M059J (cell line): ENCODE measurements at places on chromosomes 16 and 17. TPM values are rescaled to one million over a fixed set of nuclear protein-coding genes. Genes with fewer than 3 reads are reported as not detected.

DNA sequence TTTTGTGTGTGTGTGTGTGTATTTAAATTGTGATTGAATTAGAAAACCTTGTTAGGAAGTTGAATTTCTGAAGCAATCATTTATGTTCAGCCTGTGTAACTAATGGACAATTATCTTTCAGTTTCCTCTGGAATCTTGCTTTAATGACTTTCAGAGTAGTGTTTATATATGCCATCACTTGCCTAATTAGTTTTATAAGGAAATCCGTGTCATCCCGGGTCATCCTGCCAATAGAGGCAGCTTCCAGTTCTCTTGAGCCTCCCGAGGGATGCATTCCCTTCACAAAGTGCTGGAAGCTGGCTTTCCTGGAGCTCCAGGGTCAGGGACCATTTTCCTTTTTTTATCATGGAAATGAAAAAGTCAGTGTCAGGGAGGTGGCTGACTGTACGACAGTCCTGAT is 42.9 kb downstream of the PRKCA start:
- peak; percentile 30 for DNase-seq

- no peak for DNase-seq
Observed at GRCh38 chr17:29294580-29294900, 592 bp upstream of the NUFIP2 start.

The PRAC2 gene
- total RNA-seq, result not detected in 2 replicates

GRCh38 chr17:14302091-14302430 is 1.2 kb downstream of the HS3ST3B1 start:
- peak; percentile 52 for DNase-seq

The LCMT1 gene
- total RNA-seq, result 51.1 and 89.0 TPM in 2 replicates

DNA sequence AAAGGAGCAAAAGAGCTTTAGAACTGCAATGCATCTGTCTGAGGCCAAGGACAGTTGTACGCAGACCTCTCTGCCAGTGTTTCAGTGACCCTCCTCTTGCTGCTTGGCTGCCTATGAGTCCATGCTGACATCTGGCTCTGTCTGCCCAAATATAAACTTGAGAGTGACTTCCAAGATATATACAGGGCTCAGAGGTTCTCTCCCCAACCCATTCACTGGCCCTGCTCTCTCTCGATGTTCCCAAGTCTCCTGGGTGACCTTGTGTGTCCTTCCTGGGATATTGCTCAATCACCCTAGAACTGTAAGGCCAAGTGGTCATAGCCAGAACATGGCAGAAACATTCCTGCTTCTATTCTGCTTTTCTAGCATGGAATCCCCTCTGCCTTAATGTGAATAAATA is 716.3 kb downstream of the WWOX start:
- DNase-seq, result no peak

The STX1B gene
- 0.20 and 0.37 TPM in 2 replicates for total RNA-seq

The CCL16 gene
- total RNA-seq, result not detected in 2 replicates

The SPIRE2 gene
- 1.1 and 2.3 TPM in 2 replicates for total RNA-seq

The FOXL1 gene
- 4.1 and 4.2 TPM in 2 replicates for total RNA-seq

- DNase-seq, result no peak
Observed at GRCh38 chr16:50088302-50088701, 22.5 kb downstream of the HEATR3 start.

DNA sequence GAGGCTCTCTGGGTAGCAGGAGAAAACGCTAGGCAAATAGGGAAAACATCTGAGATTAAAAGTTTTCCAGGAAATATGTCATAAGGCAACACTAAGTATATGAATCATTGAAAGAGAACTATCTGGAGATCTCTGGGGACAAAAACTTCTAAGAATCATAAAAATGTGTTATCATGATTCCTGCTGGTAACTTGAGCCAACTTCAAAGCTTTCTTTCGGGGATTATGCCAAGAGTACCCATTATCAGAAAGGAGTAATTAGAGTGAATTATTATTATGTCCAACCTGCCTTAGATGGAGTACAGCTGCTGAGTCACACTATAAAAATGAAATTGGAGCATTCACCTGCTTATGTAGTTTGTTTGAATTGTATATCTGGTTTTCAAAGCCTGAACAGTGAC is 488.5 kb upstream of the SOX9 start:
- DNase-seq, result peak; percentile 90

- DNase-seq, result peak; percentile 69
Observed at GRCh38 chr17:8300627-8301242, 5.5 kb upstream of the SLC25A35 start.

DNA sequence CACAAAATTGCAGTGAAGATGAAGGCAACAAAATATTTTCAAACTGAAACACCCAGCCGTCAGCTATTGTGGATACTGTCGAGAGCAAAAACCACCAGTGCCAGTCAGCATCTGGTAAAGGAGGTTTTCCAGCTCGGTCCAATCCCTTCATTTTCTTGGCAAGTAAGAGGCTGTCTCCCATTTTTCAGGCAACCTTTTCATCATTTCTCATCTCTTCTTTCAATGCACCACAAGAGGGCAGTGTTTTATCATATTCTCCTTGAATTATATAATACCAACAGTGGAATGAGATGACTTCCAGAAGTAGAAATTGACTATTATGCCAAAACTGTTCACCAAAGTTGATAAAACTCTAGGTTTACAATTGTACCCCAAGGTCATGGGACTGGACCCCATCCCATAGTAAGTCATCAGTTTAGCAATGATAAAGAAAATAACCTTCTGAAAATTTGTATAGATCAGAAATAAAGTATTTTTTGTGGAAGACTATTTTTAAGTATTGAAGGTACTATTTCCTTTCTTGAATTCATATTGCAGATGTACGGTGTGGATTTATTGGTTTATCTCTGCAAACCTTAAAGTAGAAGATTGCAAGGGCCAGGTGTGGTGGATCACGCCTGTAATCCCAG is 16.8 kb downstream of the NQO1 start:
- DNase-seq, result peak; percentile 79

The FNDC8 gene
- total RNA-seq, result not detected in 2 replicates

- DNase-seq, result no peak
Observed at GRCh38 chr17:63978272-63979200, 5.8 kb upstream of the SCN4A start.

DNA sequence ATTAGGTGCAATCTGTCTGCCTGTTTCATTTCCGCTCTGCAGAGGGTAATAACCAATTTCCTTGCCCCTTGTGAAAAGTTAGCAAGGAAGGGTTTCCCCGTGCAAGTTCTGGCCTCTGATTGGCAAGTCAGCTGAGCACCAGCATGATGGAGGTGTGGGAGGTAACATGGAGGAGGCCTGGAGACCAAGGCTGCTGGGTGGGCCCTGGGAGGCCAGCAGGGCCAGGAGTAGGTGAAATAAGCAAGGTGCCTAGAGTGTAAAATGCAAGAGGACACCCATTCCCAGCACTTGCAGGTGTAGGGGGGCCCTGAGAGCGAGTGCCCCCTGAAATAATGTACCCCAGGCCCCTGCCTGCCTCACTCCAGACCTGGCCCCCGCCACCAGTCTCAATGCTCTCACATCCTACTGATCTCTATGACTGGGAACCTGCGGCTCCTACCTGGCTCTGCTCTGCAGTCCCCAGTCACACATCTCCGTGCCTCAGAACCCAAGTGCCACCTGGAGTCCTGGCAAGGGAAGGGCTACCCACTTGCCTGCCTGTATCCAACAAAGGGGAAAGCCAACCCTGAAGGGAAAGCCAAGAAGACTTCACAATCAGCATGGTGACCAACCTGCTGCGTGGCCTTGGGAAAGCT is 116.2 kb downstream of the C16orf78 start:
- no peak for DNase-seq

The RUNDC3A gene
- total RNA-seq, result 0.12 TPM in 1 of 2 replicates, not detected in the other

The ARHGAP23 gene
- total RNA-seq, result 8.5 and 32.0 TPM in 2 replicates

DNA sequence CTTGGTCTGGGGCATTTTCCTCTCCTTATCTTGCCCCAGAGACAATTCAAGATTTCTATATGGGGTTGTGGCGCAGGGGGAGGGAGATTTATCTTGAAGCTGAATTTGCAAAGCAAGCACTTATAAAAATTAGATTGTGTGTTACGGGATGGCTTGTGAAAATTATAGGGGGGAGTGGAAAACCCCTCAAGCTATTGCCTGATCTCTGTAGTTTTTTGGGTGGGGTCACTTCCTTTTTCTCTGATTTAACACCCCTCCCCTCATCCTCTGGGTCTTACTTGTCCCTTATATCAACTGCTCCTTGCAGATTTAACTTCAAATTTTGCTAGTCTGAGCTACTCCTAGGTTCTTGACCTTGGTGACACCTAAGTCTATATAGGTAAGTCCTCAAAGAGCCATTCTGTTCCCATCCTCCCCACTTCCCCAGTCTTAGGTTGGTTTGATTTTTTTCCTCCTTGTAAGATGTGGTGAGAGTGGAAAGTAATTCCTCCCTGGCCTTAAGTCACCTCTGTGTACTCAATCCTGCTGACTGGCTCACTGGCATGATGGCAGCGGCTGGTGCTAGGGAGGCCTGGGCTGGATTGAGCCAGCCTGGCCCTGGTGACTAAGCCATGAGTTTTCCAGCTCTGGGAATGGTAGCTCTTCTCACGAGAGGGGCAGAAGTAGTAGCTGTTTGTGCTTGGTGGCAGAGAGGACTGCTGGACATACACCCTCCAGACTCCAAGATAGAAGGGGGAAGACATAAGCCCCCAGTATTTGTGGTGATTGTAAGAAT is 2.3 kb downstream of the ARL4D start:
- DNase-seq, result peak; percentile 97

DNA sequence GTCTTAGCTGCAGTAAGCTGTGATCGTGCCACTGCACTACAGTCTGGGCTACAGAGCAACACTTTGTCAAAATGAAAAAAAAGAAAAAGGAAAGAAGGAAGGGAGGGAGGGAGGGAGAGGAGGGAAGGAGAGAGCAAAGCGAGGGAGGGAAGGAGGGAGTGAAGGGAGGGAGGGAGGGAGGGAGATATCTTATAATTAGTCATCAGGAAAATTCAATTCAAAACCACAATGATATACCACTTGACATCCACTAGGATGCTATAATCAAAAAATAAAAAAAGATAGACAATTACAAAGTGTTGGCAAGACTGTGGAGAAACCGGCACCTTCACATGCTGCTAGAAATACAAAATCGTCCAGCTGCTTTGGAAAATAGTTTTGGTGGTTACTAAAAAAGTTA is 93.8 kb downstream of the CDC27 start:
- peak; percentile 28 for DNase-seq

The DNAH17 gene
- total RNA-seq, result 0.05 TPM in 1 of 2 replicates, not detected in the other

- no peak for DNase-seq
Observed at GRCh38 chr17:65750166-65750565, 188.7 kb upstream of the AXIN2 start.

The OR1A1 gene
- not detected in 2 replicates for total RNA-seq

DNA sequence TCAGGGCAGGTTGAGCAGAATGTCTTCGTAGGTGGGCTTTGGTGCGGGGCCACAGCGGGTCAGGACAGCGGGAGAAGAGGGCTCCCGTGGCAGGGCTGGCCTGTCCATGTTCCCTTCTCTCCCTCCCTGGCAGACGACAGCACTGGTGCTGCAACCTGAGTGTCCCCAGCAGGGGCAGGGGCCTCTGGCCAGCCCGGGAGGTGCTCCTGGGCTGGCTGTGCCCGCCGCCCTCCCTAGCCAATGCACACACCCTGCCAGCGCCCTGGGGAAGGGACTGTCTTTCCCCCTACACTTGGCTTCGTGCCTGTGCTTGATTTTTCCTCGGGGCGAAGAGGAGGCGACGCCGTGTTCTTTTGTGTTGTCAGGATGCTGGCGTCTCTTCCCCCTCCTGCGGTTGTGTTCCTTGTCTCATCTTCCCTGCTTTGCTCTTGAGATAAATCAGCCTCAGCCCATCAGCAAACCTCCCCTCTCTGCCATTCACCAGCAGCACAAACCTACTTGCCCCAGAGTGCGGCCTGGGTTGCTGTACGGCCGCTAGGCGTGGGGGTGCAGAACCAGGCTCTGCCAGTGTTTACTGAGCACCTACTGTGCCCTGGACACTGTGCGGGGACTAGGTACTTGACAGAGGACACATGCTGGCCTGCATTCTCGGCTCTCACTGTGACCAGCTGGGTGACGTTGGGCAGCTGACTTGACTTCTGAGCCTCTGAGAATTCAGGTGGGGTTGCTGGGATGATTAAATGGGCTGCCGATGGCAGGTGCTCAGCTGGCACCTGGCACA is 237.3 kb upstream of the CIBAR2 start:
- no peak for DNase-seq

The KRT28 gene
- total RNA-seq, result not detected in 2 replicates

DNA sequence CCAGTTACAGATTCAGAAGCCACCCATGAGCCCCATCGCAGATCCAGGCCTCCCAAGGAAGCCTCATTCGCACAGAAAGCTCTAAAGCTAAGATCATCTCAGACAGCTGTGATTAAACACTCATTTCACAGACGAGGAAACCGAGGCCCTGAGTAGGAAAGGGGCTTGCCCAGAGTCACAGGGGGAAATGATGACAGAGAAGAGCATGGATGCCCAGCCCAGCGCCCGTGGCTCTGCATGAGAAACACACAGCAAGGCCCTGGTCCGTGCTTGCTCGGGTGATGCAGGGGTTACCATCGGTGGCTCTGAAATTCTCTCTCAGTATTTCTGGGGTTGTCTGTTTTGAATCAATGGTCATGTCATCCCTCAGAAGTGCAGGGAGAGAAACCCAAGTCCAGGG is 109.6 kb downstream of the C16orf78 start:
- DNase-seq, result no peak

DNA sequence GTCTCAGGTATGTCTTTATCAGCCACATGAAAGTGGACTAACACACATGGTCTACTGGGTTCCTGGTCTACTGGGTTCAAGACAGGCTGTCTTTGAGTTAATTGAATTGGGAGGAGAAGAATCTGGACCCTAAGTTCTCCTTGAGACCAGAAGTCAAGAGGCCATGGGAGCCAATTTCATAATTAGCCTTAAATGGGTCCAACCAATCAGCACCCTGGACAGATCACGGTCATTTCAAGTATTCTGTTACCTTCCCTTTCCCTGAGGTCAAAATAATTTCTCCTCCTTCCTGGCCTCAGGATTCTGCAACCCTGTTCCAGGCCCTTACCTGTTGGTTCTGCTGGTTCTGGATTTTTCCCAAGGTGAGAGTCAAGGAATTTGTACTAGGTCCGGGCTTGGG is 23.8 kb downstream of the OSBPL7 start:
- DNase-seq, result peak; percentile 20

DNA sequence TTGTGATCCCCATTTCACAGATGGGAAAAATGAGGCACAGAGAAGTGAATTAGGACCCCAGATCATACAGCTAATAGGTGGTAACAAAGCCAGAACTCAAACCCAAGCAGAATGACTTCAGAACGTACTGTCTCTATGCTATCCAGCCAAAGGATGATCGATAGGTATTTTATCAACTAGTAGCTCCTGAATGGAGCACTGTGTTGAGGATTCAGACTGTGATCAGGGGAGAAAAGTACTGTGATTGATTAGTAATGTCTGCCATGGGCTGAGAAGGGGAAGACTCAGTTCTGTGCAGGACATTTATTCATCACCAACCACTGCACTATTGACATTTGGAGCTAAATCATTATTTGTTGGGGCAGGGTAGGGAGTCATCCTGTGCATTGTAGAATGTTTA is 38.7 kb downstream of the CACNG4 start:
- DNase-seq, result no peak

The ST6GALNAC1 gene
- total RNA-seq, result not detected in 2 replicates
